ENCODE measurements at places on chromosomes 7 and 10.
A peak's percentile ranks its signal among the peaks of the same experiment; 100 is the strongest.

GRCh38 chr7:154451480-154452457 lies 399.6 kb downstream of the DPP6 start:
- DNase-seq: no peak

- peak; percentile 4 for DNase-seq
Measured at GRCh38 chr7:122975341-122975740, 20.2 kb downstream of the TAS2R16 start.

DNA sequence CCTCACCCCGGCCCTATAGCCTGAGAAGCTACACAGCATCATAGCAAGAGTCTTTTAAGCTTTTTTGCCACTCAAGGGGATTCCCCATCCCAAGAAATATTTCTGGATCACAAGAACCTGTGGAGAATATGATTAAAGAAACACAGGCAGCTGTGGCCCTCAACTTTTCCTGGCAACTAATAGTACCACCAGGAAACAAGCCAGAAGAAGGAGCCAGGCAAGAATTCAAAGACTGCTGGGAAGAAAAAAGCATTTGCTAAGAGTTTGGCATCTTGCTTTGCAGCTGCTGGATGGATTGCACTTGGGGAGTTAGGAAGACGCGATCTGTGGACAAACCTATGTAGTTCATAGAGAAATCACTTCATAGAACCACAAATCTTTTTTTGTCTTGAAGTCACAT lies 437.8 kb downstream of the PLXDC2 start:
- DNase-seq: no peak

DNA sequence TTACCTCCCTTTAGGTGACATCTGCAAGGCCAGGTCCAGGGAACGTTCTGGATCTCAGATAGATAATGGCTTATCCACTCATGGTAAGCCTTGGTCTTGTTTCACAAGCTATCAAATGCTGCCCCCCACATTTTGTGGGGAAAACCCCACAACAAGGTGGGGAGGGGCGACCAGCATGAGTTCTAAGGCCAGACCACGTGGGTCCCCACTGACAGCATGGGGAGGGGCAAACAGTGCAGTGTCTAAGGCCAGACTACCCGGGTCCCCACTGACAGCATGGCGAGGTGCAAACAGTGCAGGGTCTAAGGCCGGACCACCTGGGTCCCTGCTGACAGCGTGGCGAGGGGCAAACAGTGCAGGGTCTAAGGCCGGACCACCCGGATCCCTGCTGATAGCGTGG lies 102.8 kb downstream of the DIP2C start:
- DNase-seq: no peak

DNA sequence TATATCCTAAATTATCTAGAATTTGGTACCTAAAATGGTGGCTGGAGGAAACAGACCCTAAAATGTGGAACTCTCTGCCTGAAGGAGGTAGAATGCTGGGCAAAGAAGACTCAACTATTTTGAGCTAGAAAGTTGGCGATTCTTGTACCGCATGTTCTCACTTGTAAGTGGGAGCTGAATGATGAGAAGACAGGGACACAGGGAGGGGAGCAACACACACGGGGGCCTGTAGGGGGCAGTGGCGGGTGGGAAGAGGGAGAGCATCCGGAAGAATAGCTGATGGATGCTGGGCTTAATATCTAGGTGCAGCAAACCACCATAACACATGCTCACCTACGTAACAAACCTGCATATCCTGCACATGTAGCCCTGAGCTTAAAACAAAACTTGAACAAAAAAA lies 250.6 kb downstream of the CALN1 start:
- no peak for DNase-seq

- DNase-seq: no peak
Measured at GRCh38 chr10:92727141-92727540, 37.4 kb downstream of the HHEX start.

DNA sequence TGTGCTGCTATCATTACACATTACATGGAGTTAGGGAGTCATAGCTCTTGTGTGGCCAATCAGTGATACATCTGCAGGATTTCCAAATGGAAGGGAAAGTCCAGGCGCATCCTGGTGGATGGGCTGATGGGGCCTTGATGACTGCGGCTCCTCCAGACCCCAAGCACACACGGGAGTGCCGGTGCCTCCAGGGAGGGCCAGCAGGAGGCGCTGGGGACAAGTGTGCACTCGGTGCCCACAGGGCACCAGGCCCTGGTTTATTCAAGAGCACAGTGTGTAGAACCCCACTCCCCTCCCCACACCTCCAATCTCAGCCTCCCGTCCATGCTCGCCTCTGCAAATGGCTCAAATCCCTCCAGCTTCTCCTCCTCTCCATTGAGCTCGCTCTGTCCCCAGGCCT lies 243.9 kb downstream of the USP6NL start:
- DNase-seq: no peak

- no peak for DNase-seq
Measured at GRCh38 chr10:47260505-47261111, 39.4 kb upstream of the GDF10 start.

- peak; percentile 49 for DNase-seq
Measured at GRCh38 chr10:50375051-50375452, 123.7 kb upstream of the ASAH2 start.

DNA sequence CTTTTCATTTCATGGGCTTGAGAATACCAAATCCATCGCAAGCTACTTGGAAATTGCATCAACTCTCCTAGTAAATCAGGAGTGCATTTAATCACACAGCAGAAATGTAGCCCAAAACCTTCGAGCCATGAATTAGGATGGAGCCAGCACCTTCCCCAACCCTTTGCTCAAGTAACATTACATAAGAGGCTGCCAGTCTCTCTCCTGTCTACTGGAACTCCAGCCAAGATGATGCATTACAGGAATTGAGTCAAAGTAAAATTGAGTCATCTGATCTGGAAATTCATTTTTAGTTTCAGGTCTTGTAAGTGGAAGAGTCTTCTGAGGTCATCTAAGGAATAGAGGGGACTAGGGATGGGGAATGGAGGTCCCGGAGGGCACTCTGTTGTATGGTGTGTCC lies 69.7 kb upstream of the FHIP2A start:
- peak; percentile 86 for DNase-seq

- no peak for DNase-seq
Measured at GRCh38 chr7:72222136-72222535, 190.0 kb downstream of the CALN1 start.

GRCh38 chr10:120431251-120431651 lies 25.8 kb upstream of the PLPP4 start:
- DNase-seq: no peak

GRCh38 chr10:99430116-99430450 lies 341 bp downstream of the GOT1 start:
- no peak for DNase-seq

GRCh38 chr10:10946801-10947200 lies 70.9 kb upstream of the CELF2 start:
- no peak for DNase-seq

GRCh38 chr7:34263168-34263567 lies 357.8 kb downstream of the BMPER start:
- DNase-seq: no peak

- no peak for DNase-seq
Measured at GRCh38 chr10:123272171-123272570, 118.0 kb downstream of the BUB3 start.

DNA sequence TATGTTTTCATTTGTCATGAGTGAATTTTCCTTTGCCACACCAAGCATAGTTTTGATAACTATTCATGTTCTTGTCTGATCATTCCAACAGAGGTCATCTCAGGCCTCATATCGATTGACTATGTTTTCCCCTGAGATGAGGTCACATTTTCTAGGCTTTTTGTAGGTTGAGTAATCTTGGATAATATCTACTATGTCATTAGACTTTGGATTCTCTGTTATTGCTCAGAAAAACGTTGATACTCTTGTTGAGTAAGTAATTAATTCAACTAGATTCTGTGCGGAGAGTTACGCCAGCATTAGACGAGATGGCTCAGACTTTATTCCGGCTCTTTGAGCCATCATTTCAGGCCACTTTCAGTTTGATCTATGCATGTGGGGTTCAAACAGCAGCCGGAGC lies 57.7 kb downstream of the KLF6 start:
- DNase-seq: no peak

DNA sequence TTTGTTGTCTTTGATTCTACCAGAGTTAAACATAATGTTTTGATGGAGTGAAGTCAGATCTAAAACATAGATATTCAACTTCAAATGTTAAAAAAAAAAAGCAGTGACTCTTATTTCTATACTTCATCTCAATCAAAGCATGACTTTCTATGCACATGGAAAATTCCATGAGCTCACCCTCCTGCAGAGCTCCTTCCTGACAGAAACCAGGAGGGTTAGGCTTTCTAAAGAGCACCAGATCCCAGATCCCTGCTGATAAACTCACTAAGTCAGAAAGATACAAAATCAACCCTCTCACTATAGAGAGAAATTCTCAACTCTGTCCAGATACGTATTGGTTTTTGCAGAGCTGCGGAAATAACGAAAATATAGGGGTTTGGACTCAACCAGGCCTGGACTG lies 122.6 kb downstream of the FAM107B start:
- DNase-seq: peak; percentile 27

GRCh38 chr10:79269443-79269842 lies 77.8 kb upstream of the PPIF start:
- no peak for DNase-seq

- peak; percentile 20 for DNase-seq
Measured at GRCh38 chr10:124210263-124210662, 116.9 kb upstream of the CHST15 start.

GRCh38 chr7:14009453-14010418 lies 20.3 kb upstream of the ETV1 start:
- DNase-seq: no peak

- DNase-seq: no peak
Measured at GRCh38 chr10:98169379-98169778, 34.9 kb downstream of the R3HCC1L start.

DNA sequence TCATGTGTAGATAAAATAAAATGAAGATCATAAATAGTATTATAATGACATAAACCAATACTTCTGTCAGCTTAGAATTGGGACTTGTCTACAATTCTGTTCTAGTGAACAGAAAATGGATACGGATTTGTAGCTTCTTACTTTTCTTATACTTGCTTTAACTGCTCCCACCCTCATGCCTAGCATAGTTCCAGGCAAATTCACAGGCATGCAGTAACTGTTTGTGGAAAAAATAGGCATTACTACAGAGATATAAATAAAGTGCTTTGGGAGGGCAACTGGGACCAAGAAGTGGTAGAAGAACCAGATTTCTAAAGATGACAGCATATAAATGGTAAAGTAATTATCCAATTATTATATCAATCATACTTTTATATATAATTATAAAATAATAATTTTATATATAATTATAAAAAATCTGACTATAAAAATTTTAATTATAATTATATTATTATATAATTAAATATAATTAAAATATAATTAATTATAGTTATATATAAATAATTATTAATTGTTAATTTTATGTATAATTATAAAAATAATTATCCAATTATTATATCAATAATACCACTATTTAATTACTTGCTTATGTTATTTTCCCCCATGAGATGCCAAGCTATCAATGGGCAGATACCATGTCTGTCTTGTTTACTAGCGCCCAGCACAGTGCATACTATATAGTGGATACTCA lies 144.1 kb downstream of the NOC3L start:
- DNase-seq: no peak

DNA sequence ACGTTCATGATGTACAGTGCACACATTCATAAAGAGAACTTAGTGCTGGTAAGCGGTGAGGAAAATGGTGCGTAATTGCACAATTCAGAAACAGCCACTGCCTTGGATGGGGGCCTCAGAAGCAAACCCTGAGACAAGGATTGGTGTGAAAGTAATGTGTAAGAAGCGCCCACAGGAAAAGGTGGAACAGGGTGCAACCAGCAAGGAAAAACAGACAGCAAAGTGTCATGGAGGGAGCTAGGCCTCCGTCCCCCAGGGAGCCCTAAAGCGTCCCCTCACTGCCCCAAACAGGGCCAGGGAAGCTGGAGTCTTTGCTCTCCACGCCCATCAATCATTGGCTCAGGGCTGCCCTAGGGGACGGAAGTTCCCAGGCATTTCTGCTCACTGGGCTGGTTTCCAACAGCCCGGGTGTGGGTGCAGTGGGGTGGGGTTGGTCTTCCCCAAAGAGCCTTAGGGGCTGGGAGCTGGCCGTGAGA lies 9.6 kb upstream of the C10orf105 start:
- peak; percentile 76 for DNase-seq

GRCh38 chr10:108689891-108690290 lies 1233.4 kb downstream of the XPNPEP1 start:
- DNase-seq: no peak

DNA sequence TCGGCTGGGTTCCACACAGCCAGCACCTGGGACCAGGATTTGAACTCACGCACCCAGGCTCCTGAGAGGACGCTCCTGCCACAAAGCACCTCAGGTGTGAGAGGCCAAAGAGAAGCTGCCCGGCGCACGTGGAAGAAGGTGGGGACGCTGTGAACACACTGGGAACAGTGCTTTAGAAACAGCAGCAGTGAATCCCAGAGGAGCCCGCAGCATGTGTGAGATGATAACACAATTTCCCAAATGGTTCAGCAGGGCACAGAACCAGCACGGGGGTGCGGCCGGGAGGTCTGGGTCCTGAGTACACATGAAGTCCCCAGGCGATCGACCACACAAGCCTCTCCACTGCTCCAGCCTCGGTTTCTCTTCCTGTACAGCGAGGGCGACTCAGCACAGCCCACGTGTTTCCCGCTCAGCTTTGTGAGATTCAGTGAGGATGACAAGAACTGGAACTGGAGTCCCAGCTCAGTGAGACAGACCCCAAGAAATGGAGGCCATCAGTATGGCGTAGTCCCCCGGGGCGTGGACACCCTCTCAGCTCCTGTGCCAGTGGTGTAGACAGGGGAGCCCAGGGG lies 188.3 kb downstream of the MAD1L1 start:
- no peak for DNase-seq

DNA sequence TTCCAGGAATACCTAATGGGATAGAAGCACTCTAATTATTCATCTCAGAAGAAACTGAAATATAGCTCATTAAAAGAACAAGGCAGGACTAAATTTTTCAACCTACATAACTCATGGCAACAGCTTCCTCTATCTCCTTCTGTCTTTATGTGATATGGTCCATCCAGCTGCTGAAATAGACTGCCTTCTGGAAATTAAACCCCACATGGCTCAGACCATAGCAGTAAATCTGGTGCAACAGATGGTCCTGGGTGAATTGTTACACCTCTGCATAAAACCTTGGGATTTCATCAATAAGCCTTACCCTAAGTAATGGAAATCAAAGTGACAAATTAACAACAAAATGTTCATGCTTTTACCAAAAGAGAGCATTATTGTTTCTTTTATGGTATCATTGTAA lies 205.6 kb upstream of the CSTF2T start:
- DNase-seq: no peak

DNA sequence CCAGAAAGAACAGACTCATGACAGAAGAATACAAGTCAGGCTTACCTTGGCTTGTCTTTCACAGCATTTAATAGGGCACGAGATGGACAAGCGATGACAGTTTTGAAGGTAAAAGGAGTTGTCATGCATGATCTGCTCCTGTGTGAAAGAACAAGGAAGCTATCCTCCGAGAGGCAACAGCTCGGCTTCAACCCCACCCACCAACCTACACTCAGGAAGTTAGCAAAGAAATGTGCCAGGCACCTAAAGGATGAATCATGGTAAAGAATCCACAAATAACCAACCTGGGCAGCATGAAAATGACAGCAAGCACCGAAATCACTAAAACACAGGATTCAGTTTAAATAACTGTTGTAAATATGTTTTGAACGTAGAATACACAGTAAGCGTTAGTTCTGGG lies 700.2 kb downstream of the TYW1 start:
- DNase-seq: peak; percentile 80
